Hematopoietic multipotent progenitor cell treated with erythropoietin and hydrocortisone succinate and interleukin-3 and kit ligand, for 4 days (in vitro differentiated cells): ENCODE measurements at places on chromosomes 5 and 9.

DNA sequence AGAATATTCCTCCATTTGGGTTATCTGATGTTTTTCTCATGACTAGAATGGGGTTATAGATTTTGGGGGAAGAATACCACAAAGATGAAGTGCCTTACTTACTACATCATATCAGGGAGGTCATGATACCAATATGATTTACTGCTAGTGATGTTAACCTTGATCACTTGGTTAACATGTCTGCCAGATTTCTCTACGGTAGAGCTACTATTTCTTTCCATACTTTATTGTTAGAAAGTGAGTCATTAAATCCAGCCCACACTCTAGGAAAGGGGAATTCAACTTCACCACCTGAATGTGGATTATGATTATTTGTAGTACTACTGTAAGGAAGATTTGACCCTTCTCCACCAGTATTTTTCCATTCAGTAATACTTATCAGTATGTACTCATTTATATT is 64.7 kb downstream of the UBE2R2 start:
- DNase-seq = no peak

DNA sequence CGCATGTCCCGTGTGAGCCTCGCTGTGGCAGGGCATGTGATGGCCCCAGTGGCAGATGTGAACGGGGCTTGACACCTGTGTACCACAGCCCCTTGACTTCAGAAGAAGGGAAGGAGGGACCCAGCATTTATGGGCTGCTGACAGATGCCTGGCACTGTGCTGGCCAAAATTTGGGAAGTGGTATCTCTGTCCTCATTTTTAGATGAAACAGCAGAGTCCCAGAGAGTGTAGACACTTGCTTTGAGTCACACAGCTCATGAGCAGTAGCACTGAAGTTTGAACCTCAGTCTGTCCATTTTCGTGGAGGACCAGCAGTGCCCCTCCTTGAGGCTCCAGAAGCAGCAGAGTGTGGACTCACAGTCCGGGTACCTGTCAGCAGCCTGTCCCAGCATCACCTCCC is 16.5 kb downstream of the NEK6 start:
- DNase-seq = no peak

DNA sequence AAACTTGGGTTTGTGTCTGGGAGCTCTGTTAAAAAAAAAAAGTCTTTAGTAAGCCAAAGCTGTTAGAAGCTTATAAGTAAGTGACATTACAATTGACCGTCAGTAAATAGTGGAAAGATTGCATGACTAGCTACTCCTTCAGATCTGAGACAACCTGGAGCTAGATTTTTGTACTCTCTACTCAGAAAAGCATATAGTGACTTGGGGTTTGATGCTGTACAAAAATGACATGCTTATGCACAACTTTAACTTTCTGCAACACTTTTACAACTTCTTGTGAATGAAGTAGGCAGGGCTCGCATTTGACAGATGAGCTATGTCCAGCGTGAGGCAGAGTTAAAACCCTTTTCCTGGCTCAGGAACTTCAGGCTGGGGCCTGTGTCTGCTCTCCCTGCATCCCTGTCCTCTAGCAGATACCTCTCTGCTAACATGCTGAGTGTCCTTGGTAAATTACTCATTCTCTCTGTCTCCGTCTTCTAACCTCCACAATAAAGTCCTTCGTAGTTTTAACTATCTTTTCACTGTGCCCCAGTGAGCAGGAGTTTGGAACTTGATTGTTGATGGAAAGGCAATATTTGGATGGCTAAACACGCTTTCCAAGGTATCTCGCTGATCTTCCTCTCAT is 471 bp upstream of the GHR start:
- no peak for DNase-seq

- DNase-seq = no peak
Measured at GRCh38 chr5:97623441-97623840, 440.4 kb upstream of the RIOK2 start.

- no peak for DNase-seq
Measured at GRCh38 chr5:181192337-181193046, 12.5 kb downstream of the TRIM7 start.

DNA sequence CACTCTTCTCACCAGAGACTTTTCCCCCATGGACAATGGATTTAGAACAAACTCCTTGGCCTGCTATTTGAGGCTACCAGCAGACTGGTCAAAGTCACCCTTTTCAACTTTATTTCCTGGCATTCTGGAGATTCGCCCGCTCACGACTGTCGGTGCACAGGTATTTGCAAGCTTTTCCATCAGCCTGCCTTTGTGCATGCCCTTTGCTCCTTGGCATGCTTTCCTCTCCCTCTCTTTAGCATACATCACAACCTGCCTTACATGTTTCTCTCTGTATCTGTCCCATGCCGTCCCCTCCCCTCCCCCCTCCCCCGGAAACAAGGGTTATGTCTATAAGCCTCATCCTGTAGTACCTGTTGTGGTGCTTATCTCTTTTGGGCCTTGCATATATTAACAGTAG is 257.1 kb downstream of the AOPEP start:
- no peak for DNase-seq

GRCh38 chr9:5483306-5483705 is 27.0 kb upstream of the PDCD1LG2 start:
- DNase-seq = peak; percentile 89

DNA sequence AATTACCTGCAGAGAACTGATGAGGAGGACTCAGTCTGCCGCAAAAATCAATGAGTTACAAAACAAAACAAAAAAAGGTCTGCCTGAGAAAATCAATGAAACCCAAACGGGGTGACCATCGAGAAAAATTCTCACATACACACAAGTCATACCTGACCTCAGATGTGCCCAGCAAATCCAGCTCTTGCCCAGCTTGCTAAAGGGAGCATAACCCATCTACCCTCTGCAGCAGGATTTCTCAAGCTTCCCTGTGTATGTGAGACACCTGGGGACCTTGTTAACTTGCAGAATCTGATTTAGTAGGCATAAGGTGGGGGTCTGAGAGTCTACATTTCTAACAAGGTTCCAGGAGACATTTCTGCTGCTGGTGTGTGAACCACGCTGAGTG is 126.3 kb downstream of the TLE1 start:
- no peak for DNase-seq

DNA sequence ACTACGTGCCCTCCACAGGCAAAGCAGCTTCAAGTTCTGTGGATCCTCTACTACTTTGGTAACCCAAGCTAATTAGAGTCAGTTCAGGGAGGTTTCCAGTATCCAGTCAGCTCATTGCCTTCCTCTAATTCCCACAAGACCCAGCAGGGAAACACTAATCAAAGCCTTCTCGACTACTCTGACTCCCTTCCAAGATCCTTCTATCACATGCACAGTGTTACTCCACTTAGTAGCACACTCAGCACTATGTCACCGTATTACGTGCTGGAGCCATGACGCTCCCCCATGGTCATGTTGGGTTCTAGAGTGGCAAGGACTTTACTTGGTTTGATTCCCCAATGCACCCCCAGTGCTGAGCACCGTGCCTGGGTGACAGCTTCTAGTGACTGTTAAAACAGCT is 53.0 kb downstream of the DCP2 start:
- DNase-seq = no peak

- DNase-seq = no peak
Measured at GRCh38 chr9:96172797-96173196, 129.2 kb downstream of the HSD17B3 start.

DNA sequence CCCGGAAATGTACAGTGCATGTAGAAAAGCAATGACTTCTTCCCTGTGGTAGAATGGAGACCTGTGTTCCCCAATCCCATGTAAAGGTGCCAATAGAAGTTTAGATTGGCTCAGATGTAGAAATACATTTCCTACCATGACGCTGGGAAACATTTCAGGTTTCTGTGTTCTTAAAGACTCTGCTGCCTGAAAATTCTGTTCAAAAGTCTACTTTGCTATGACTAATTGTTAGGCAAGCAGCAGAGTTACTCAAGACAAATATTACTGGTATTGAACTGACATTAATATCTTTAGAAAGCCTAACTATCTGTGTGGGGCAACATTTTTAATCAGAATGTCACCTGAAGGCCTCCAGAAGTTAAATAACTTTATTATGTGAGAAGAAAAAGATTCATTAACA is 75.5 kb upstream of the ELL2 start:
- no peak for DNase-seq

DNA sequence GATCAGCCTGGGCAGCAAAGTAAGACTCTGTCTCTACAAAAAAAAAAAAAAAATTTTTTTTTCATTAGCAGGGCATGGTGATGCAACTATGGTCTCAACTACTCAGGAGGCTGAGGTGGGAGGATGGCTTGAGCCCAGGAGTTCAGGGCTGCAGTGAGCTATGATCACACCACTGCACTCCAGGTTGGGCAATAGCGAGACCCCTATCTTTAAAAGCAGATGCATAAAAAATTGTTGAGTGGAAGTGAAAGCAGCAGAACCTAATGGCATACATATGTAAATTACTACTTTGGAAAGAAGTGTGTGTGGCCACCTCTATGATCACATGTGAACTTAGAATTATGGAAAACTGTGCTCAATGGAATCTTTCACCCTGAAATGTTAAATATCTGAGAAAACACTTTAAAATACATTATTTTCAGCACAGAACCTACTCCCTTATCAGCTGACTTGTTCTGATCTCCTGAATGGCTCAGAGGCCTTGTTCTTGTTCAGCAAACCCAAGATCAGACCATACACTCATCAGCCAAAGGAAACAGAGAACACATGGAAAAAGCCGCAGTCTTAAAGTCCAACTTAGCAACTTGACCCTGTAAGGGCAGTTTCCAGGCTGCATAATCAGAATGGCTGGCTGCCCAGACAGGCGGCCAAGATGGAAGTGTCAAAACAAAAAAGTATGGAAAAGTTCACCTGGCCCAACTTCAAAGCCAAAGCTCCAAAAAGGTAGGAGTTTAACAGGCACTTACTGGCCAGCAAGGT is 56.5 kb downstream of the SIL1 start:
- DNase-seq = peak; percentile 55

DNA sequence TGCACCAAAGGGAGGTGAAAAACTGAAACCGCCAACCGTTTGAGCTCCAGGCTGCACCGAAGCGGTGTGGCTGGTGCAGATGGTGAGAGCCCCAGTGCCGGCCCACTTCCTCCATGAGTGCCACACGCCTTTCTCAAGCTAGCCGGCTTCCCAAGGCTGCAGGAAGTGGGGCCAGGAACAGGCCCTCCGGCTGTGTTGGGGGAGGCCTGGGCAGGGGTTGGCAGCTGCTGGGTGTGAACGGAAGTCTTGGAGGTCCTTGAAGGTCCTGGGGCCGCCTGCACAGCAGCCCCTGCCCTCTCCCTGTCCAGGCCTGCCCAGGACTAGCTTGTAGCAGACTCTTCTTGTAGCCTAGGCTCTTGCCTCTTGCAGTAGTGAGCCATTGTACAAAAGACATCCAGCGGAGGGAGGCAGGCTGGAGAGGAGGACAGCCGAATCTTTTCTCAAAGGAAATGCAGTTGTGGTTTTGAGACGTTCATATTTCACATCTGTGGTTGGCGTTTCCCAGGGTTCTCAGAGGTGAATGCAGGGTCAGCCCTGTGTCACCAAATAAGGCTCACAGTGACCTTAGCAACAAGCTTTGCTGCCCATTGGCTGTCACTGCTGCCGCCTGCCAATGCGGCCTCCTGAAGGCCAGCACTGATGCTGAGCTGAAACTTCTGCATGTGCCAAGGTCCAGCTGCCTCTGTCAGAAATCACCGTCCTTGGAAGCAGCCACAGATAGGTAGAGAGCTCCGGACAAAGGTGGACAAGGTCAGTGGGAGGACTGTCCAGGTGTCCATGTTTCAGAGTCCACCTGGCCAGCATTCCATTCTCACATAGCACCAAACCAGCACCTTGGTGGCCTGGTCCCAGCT is 23.9 kb downstream of the IRF1 start:
- peak; percentile 95 for DNase-seq

DNA sequence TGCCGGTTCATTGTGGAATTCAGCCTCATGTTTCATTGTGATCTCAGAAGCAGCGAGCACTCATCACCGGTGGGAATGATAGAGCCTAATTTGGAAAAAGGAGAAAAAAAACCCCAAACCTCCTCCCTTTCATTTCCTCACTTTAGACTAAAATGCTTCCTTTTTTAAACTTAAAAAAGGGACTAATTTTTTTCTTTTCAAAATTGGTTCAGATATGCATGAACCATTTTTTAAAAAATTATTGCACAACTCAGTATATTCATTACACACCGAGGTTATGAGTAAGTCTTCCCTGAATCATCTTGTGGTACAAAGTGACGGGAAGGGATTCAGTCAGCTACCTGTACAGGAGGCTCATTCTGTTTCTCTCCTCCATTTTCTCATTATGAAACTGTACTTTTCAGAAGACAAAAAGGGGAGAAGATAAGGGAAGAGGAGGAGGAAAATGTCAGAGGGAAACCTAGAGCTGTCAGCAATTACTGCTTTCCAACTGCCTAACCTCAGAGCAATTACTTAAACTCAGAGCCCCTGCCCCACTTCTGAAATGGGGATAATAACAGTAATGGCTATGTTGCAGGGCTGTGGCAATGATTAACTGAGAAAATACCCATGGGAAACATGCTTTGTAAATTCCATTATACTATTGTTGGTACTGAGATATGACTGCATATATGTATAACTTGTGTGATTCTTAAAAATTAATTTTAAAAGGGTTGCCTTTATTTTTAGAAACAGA is 24.0 kb downstream of the GALNT10 start:
- DNase-seq = no peak

GRCh38 chr9:33676746-33677505 is 118.4 kb upstream of the PRSS3 start:
- peak; percentile 74 for DNase-seq

- no peak for DNase-seq
Measured at GRCh38 chr9:74205056-74205455, 292.1 kb upstream of the RORB start.
